NCI-H510A (cell line): ENCODE measurements at places on chromosomes 4 and X.

DNA sequence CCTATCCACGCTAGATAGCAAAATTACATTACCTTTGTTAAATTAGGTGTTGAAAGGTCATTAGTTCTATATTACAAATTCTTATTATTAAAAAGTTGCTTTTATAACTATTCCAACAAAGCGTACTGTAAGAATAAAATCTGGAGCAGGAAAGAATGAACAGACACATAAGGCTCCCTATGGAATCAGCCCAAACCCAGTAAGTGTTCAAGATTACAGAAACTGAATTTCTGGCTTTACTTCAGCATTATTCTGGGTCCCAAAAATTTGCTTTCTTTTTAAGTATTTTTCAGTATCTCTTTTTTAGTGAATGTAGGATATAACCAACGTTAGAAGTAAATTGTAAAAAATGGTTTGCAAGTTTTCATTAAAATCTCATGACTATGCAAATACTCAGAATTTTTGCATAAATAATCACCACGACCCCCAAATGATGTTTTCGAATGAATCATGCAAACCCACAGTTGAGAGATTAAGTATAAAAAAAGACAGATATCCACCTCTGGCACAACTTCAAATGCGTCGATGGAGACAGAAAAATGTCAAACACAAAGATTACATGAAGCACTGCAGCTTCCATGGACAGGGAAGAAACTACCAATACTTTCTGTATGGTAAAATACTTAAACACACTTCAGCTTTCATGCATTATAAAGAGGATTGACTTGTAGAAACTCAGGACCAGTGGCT is 238.5 kb downstream of the RASL11B start:
- DNase-seq, result no peak

DNA sequence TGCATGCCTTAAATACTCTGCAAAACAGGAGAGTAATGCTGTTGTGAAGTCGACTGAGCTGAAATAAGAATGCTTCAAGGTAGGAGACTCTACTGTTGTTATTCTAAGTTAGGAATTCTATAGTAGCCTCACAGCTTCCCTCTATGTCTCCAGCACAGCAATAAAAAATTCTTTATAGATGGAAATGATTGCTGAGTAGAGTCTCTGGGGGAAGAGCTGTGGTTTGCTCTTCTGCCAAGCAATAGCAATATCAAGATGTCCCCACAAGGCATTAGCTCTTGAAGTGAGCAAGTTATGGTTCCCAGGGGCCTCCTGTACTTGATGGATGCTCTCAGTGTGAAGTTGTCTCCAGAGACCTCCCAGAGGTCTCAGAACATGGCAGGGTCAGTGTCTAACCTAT is 880.6 kb upstream of the FRG1 start:
- no peak for DNase-seq

DNA sequence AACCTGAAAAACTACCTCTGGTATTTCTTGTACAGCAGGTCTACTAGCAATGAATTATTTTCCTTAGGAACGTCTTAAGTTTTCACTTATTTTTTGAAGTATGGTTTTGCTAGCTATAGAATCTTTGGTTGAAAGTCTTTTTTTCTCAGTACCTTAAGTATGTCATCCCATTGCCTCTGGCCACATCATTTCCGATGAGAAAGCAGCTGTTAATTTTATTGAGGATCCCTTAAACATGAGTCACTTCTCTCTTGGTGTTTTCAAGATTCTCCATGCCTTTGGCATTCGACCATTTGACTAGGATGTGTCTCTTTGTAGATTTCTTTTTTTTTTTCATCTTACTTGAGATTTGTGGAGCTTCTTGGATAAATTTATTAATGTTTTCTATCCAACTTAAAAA is 803.8 kb upstream of the AMOT start:
- DNase-seq, result no peak

DNA sequence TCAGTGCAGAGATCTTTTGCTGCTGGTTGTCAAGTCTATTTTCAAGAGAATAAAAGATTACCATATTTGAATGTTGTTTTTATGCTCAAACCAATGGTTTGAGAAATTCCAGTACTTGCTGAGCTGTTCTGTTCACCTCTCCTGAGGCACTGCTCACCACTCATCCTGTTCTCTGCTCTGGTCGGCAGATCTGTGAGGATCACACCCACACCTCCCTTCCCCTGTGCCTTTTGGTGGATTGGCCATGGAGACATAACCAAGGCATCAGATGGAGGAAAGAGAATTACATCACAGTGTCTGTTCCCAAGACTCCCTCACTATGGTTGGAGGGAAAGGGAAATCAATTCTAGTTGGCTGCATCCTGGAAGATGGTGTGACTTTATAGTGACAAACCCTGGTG is 391.6 kb downstream of the ARHGAP24 start:
- no peak for DNase-seq

DNA sequence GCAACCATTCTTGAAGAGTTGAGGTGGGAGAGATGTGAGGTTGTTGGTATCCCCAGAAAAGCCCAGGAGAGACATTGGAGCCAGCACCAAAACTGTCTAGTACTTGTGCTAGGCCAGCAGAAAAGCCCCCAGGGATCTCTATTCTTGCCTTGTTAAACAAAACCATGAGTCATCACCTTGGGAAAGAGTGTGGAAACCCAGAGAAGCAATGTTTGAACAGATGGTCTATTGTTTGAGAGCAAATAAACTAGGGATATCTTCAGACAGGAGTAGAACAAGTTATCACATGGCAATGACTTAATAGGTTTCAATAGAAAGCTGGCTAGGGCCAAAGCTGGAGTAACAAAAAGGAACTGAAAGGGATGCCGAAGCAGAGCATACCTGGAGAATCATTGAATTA is 195.7 kb upstream of the CASK start:
- DNase-seq, result peak; percentile 51

- DNase-seq, result no peak
Measured at GRCh38 chr4:40112027-40112792, 55.6 kb downstream of the N4BP2 start.

DNA sequence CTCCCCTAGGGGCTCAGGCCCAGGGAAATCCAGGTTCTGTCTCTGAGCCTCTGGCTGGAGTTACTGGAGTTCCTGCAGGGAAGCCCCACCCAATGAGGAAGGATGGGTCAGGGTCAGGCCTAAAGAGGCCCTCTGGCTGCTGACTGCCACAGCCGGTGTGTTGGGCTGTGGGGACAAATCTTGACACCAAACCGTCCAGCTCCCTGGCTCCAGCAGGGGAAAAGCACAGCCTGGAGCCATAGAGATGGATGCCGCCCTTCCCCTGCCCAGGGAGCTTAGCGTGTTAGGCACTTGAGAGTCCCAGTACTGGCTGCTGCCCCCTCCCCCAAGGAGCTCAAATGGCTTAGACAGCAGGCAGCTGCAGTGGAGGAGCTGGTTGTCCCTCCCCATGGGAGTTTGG is 321.3 kb upstream of the LCORL start:
- DNase-seq, result no peak

GRCh38 chrX:112841114-112841819 is 636 bp upstream of the AMOT start:
- DNase-seq, result peak; percentile 68

GRCh38 chr4:10750714-10751113 is 66.1 kb upstream of the CLNK start:
- DNase-seq, result no peak

DNA sequence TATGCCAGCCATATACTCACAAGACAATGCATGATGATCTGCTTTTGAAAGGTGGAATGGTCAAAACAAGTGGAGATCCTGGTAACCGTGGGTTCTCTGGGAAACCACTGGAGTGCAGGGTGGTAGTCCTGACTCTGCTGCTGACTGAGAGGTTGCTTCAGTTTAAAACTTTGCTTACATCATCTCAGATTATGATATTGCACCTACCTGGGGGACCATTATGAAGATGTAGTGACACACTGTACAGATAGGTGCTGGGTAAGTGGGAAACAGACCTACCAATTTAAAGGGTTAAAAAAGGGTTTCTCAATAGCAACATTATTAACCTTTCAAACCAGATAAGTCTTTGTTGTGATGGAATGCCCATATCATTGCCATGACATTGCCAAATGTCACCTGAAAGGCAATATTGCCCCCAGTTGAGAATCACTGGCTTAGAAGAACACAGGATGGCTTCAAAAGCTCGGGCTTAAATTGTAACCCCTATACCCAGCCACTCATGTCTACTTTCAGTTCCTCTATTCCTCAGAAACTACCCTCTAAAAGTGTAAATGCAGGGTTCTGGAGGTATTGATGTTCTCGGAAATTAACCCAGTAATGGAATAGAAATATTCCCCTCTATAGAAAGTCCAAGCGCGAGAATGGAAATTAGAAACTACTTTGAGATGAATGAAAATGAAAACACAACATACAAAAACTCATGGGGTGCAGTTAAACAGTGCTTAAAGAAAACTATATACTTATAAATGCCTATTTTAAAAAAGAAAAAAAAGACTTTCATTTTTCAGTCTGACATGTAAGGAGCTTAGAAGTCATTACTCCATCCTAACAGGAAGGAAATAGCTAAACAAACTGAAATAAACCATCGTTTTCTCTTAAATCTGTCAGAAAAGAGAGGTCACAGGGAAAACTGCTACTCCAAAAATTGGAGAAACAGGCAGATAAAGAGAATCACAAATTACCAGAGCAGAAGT is 65.8 kb downstream of the ARHGEF6 start:
- DNase-seq, result no peak

DNA sequence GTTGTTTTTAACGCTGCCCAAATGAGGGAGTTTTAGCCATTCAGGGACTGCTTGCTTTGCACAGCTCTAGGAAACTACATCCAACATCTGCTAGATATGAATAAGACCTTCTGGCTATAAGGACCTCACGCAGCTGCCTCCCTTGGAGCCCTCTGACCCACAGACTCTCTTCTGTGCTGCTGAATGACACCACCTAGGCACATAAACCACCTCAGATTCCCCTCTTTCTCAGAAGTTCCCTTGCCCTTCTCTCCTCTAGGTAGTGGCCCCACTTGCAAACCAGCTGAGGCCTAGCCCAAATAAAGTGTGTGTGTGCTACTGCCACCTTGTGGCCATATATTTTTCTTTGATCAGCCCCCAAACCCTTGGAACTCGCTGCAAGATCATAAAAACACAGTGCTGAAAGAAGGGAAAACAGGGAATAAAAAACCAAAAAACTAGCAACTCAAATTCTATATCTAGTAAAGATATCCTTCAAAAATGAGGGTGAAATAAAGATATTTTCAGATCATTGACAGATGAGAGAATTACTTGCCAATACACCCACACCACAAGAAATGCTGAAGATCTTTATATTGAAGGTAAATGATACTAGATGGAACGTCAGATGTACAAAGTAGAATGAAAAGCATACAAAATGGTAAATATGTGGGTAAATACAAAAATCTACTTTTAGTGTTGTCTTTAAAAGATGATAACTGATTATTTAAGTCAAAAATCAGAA is 265.9 kb downstream of the ADAMTS3 start:
- no peak for DNase-seq

GRCh38 chrX:96563646-96564045 is 121.0 kb upstream of the DIAPH2 start:
- DNase-seq, result no peak

DNA sequence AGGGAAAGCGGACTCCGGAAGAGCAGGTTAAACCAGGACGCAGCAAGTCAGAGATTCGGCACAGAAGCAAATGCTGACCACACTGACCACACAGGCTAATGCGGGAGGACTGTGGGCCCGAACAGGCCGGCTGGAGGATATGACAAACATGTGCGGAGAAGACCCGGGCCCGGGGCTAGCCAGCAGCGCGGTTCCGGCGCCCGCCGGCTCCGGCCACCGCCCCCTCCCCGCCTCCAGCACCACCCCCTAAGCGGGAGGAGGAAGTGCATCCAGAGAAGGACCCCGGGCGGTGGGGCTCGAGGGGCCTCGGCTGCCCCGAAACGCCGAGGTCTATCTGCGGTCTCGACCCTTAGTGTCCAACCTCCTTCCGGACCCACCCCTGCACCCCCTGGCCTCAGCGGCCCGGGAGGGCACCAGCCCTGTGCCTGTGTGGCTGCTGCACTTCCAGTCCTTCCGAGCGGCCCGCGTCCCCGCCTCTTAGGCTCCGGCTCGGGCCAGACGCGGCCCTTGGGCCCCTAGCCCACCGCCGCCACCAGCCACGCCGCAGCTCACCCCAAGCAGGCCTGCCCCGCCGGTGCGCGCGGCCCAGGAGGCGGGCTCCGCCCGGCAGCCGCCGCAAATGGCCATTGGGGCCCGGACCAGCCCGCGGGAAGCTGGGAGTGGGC is 2.1 kb downstream of the ELOVL6 start:
- peak; percentile 47 for DNase-seq

DNA sequence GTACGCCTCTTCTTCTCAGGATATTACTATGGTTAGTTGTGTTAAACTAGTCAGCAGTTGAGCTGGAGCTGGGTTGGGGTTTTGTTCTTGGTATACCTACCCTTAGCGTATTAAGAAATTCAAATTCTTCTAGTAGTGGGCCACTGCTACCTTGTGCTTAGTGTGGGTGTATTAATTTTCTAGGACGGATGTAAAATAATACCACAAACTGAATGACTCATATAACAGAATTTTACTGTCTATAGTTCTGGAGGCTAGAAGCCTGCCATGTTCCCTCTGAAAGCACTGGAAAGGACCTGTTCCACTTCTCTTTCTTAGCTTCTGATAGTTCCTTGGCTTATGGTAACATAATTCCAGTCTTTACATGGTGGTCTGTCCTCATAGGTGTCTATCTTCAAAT is 1274.7 kb downstream of the ADGRL3 start:
- no peak for DNase-seq

- DNase-seq, result no peak
Measured at GRCh38 chrX:18789916-18790315, 82.5 kb downstream of the PPEF1 start.

DNA sequence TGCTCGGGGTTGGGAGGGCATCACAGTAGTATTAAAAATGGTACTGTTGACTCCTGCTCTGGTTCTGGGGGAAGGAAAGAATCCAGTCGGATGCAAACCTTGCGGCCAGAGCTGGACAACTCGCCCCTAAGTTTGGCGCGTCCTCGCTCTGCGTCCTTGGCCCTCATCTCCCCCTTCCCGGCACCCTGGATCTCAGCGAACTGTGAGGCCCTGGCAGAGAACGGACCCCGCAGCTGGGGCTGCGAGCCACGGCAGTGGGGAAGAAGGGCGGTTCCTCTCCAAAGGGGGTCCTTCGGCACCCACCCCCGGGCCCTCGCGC is 14.0 kb downstream of the ARHGEF6 start:
- no peak for DNase-seq

- no peak for DNase-seq
Measured at GRCh38 chr4:162101337-162101736, 62.5 kb downstream of the FSTL5 start.

- no peak for DNase-seq
Measured at GRCh38 chrX:40415675-40416074, 165.1 kb upstream of the ATP6AP2 start.

- no peak for DNase-seq
Measured at GRCh38 chrX:55874807-55875206, 157.3 kb downstream of the RRAGB start.

DNA sequence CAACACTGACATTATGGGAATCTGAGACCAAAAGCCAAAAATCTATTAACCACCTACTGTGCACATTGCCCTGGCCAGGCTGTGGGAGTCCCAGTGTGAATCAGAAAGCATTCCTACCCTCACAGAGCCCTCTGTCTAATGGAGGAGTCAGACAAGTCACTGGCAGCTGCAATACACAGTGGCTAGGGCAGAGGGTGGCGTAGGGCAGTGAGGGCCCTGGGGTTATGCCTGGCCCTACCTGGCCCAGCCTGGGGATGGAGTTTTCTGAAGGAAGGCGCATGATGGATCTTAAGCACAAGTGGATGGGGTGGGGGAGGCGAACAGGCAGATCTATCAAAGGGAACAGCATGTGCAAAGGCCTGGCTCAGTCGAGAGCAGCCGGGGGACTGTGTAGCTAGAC is 10.8 kb downstream of the JAKMIP1 start:
- DNase-seq, result no peak
